Coronary artery (tissue), 2 donors: ENCODE measurements at places on chromosomes 16 and 17.

GRCh38 chr17:57586196-57586740, 158.8 kb downstream of the CCDC182 start:
- DNase-seq: no peak

GRCh38 chr17:39156491-39156890, 5.1 kb upstream of the PLXDC1 start:
- no peak for DNase-seq

DNA sequence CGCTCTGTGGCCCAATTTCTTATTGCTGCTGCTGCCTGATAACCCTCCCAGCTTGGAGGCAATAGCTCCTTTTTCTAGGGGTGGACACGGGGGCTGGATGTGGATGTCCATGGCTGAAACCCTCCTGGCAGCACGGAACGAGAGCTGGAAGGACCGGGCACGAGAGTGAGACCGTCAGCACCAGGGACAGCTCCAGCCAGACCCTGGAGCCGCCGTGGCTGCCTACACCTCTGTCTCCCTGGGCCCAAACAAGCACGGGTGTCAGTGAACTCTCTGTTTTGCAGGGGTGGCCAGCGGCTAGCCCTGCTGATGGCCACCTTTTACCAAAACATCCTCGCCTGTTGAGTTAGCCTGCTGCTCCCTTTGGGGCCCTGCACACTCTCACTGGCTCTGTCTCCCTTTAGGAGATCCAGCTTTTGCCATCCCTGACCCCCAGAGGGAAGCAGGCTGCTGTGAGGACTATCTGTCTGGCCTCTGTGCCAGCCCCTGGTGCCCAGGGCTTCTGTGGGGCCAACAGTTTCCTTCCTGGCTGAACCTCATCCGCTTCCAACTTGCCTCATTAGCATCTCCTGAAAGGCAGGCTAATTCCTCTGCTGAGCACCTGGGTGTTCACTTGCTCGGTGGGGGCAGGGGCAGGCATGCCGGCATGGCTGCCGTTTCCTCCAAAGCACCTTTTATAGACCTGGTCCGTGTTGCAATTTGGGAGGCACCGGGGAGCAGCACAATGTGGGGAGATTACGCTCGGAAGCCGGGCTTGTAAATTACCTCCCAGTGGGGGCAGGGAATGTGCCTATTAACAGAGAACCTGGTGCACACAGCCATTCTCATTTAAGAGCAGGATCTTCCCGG, 118.1 kb downstream of the ENGASE start:
- DNase-seq: no peak

- no peak for DNase-seq
These were observed 5.7 kb upstream of the SPATA32 start for GRCh38 chr17:45267436-45268055.

- DNase-seq: no peak
These were observed 5.3 kb downstream of the ARHGAP17 start for GRCh38 chr16:25009822-25010221.

- DNase-seq: no peak
These were observed 502.9 kb downstream of the GRIN2A start for GRCh38 chr16:9679213-9679767.

GRCh38 chr17:59668816-59669215, 38.4 kb downstream of the PTRH2 start:
- no peak for DNase-seq

DNA sequence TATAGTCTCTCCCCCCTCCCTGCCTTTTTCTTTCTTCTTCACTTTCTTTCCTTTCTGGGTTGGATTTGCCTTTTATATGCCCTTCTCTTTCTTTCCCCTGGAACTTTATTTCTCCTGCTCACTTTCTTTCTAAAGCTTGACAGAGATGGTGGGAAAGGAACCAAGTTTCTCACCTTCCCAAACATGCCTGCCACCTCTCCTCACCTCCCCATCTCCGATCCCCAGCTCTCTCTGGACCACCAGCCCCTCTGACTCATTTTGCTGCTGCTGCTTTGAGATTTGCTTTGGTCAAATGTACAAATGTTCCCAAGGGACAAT, 6.7 kb upstream of the LHX1 start:
- DNase-seq: no peak

DNA sequence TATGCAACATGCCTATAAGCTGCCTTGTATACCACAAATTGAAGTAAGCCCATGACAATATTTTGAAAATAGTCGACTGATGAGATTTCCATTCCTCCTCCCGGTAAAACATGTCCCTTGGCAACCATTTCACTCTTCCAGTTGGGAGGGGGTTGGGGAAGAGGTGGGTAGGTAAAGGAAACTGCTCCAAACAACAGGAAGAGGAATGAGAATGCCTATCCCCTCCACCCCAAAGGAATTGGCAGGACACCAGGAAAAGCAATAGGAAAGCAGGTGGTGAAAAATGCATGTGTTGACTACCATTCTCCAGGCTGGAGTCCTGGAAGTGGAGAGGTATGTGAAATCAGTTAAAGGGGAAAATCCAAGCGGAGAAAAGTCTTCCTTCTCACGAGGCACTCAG, 455.9 kb upstream of the PSMD7 start:
- no peak for DNase-seq
